ENCODE measurements at places on chromosomes 12 and 14. TPM values are rescaled to one million over a fixed set of nuclear protein-coding genes. Genes with fewer than 3 reads are reported as not detected.

Gene ERO1A
- total RNA-seq = 36.5 TPM

Gene FAIM2
- total RNA-seq = 1.4 TPM

Gene SLC25A47
- not detected for total RNA-seq

Gene GUCY2C
- total RNA-seq = 2.5 TPM

Gene TAS2R31
- total RNA-seq = 1.4 TPM

Gene CDCA3
- total RNA-seq = 47.7 TPM

Gene GALNT9
- total RNA-seq = 2.0 TPM

DNA sequence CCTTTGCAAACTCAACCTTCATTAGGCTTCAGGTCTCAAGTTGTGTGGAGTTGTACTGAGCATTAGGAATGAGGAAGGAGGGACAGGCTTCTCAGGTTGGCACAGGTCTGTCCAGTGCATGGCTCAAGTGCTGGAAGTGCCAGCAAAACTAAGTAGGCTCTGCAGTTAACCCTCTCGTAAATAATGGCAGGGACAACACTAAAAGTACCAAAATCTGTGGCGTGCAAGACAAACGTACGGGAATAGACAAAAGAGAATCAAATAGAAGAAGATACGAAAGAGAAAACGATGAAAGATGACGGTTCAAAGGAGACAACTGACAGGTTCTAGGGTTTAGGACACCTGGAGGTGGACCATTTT is 612 bp downstream of the TRAPPC6B start:
- DNase-seq = no peak
- H3K36me3 ChIP-seq = no peaks in the 10 kb centered on the region
- peak overlapping the region; percentile 86 for H3K27ac ChIP-seq
- H3K4me3 ChIP-seq = peak overlapping the region; percentile 95

DNA sequence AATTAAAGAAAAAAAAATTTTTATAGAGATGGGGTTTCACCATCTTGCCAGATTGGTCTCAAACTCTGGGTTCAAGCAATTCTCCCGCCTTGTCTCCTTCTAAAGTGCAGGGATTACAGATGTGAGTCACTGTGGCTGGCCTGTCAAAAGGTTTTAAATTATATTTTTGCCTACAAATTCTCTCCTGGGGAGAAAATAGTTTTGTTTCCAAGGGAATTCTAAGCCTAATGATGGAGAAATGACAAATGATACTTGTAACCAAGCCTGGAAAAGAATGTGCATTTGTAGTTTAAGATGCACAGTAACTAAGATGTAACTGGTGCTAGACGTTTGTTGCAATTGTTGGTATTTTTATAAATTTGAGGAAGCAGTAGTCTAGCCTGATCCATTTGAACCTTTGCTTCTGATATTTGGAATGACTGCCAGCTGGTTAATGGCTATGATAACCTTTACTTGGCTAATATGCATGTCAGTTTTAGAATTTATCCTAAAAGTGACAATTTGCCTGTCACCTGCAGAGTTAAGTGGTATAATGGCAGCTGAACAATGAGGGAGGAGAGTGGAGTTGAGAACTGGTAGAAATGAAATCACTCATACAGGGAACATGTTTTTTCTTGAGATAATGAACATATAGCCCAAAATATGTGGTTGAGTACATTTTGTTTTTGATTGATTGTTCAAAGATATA is 148.0 kb downstream of the FUT8 start:
- H3K27me3 ChIP-seq = no peaks in the 10 kb centered on the region
- no peaks in the 10 kb centered on the region for H3K36me3 ChIP-seq
- H3K27ac ChIP-seq = no peak overlapping the region
- no peak overlapping the region for H3K4me3 ChIP-seq

DNA sequence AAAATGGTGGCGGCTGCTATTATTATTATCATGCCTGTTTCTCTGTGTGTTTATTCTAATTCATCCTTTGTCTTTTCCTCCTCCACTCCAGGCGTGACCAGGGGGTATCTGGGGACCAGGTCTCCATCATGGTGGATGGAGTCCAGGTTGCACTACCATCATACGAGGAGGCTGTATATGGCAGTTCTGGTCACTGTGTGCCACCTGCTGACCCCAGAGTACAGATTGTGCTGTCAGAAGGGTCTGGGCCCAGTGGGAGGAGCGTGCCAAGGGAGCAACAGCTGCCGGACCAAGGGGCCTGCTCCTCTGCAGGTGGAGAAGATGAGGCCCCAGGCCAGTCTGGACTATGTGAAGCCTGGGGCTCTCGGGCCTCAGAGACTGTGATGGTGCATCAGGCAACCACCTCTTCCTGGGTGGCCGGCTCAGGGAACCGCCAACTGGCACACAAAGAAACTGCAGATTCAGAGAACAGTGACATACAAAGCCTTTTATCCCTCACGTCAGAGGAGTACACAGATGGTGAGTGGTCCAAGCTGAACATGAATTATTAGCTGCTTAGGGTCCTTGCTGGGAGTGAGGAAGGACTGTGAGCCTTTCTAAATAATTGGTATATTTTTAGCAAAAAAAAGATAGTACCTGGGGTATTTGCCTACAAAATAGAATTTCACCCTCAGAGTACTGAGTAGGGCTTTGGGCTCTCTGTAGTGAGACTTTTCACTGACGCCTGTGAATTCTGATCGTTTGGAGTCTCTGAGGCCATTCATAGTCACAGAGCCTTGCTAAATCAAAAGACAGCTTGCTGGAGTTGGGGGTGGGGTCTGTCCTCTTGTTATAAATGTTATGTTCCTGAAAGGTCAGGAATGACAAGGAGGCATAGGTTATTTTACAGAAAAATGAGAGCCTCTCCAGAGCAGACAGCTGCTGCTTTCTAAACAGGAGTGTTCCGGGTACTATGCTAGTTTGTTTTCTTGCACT is 58.1 kb upstream of the SRSF5 start:
- peaks cover 28% of the 10 kb centered on the region for H3K4me1 ChIP-seq
- no peaks in the 10 kb centered on the region for H3K36me3 ChIP-seq
- H3K27me3 ChIP-seq = no peaks in the 10 kb centered on the region
- no peak for DNase-seq

- no peak overlapping the region for H3K4me3 ChIP-seq
- H3K4me1 ChIP-seq = peaks cover 13% of the 10 kb centered on the region
- peaks cover 9% of the 10 kb centered on the region for H3K36me3 ChIP-seq
- no peak overlapping the region for H3K27ac ChIP-seq
Observed at GRCh38 chr14:104858811-104859426, 6.1 kb upstream of the CEP170B start.

GRCh38 chr12:115306380-115306779 is 622.4 kb upstream of the TBX3 start:
- no peaks in the 10 kb centered on the region for H3K36me3 ChIP-seq
- H3K4me1 ChIP-seq = no peaks in the 10 kb centered on the region
- no peak for DNase-seq
- no peak overlapping the region for H3K4me3 ChIP-seq
- no peak overlapping the region for H3K27ac ChIP-seq

DNA sequence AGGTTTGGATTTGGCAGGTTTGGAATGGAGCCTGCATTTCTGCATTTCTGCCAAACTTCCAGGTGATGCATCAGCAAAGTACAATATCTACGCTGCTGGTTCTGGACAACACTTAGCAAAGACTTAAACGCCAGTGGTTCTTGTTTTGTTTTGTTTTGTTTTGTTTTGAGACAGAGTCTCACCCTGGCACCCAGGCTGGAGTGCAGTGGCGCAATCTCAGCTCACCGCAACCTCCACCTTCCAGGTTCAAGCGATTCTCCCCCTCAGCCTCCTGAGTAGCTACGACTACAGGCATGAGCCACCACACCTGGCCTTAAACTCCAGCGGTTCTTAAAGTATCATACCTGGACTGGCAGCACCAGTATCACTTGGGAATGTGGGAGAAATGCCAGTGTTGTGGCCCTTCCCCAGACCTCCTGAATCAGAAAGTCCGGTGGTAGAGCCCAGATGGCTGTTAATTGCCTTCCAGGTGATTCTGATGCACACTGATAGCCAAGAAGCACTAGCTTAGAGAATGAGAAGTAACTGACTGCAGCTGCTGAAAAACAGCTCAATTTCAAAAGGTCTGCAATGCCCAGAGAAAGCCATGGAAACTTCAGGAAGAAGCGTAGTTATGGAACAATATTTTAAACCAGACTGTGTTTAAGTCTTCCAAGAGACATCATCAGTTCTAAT is 114.8 kb upstream of the FOXN3 start:
- no peaks in the 10 kb centered on the region for H3K36me3 ChIP-seq
- no peak overlapping the region for H3K4me3 ChIP-seq
- peaks cover 5% of the 10 kb centered on the region for H3K4me1 ChIP-seq
- H3K27ac ChIP-seq = no peak overlapping the region
- peak; percentile 35 for DNase-seq

DNA sequence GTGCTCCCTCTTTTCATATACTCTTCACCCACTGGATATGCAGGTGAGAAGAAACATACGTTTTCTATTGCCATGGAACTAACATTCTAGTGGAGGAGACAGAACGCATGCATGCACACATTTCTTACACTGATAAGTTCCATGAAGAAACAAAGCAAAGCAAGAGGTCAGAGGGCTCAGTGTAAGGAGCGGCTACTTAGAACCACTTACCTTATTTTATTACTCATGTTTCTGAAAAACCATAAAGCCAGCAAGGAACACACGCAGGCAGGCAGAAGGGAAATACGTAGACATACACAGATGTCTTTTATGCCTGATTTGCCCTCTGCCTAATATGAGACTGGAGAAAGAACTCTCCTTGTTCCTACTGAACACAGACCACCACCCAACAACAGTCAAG is 362.9 kb downstream of the TMEM132D start:
- H3K27me3 ChIP-seq = no peaks in the 10 kb centered on the region
- 0 out of 2 replicates have a peak, but pooled peaks cover 4% of the 10 kb centered on the region for H3K4me1 ChIP-seq
- no peak for DNase-seq
- no peaks in the 10 kb centered on the region for H3K36me3 ChIP-seq

DNA sequence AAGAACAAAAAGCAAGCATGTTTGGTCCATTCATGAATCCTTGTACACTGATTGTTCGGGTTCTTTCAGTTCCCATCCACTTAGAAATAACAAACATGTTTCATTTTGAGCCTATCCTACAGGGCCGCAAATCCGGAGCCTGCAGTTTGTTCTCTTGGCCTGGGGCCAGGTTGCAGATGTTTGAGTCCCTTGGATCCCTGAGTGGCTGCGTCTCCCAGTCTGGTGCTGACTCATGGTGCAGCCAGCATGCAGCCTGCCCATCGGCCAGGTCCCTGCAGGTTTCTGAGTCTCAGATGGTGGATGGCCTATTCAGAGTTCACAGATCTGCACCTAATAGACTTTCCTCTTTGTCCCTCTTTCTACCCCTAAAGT is 1.9 kb upstream of the DYNC1H1 start:
- no peak for DNase-seq
- H3K27ac ChIP-seq = no peak overlapping the region
- peaks cover 3% of the 10 kb centered on the region for H3K4me1 ChIP-seq
- no peak overlapping the region for H3K4me3 ChIP-seq

DNA sequence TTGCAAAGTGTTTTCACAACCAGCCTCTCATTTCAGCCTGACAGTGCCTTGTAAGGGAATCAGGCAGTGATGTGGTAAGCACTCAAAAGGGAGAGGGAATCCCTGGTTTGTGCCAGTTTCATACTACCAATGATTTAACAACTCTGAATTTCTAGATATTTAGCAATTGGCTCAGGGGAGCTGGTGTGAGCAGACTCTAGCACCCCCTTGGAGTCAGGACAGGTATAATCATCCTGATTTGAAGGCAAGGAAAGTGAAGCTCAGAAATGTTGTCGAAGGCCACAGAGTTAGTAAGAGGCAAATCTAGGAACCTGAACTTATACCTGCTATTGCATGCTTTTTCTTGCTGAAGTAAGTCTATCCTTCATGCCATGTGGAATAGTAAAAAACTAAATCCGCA is 63.1 kb upstream of the DACT1 start:
- no peaks in the 10 kb centered on the region for H3K4me1 ChIP-seq
- no peaks in the 10 kb centered on the region for H3K36me3 ChIP-seq
- H3K27me3 ChIP-seq = no peaks in the 10 kb centered on the region
- no peak for DNase-seq
- H3K27ac ChIP-seq = no peak overlapping the region
- H3K4me3 ChIP-seq = no peak overlapping the region

All from H1 (cell line).